Thymus (tissue), 14 donors: ENCODE measurements at places on chromosomes 13 and 19.

- no peak for DNase-seq
Observed at GRCh38 chr19:42628411-42629140, 33.9 kb upstream of the CEACAM8 start.

DNA sequence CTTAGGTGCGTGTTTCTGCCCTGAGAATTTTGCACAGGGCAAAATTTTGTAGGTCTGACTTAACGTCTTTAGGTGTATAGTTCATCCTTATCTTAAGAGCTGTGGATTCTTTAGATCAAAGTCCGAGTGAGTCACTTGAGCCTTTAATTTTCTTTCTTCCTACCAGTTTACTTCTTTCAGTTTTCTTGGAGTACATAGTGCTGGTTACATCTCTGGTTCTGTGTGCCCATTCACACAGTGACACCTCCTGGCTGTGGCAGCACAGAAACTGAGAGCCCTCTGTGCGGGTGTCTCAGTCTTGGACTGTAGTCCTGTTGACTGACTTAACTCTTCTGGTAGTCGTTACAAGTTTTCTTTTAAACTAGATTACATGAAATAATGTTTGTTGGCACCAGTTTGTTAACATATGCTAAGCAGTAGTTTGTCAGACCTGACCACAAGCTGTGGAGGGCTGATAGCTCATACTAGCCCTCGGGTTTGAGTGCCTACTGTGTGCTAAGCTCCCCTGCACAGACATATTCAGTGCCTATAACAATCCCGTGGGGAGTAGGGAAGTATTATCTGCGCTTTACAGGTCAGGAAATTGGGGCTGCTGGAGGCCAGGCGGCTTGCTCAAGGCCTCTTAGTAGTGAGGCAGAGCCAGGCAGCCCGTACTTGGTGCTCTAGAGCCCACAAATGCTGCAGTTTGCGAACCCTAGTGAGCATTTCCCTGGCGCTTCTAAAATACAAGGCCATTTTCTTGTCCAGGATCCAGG is 1.6 kb downstream of the GATAD2A start:
- no peak for DNase-seq

DNA sequence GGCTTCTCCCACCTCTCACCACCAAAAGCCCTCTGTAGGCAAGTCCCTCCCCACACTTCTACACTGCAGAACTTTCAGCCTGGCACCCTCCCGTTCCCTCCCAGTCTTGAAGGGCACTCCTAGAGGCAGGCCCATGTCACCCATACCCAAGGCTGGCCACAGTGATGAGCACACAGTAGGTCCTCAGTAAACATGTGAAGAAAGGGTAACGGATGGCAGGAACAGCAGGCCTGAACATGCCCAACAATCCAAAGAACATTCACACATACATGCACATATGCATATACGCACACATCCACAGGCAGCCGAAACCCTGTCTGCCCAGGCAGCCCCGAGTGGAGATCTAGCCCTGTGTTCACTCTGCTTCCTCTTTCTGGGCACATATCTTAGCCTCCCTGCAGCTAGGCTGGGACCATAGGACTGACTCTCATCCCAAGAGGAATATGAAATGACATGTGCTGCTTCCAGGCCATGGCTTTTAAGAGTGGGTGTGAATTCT is 55.2 kb downstream of the CEBPG start:
- no peak for DNase-seq

DNA sequence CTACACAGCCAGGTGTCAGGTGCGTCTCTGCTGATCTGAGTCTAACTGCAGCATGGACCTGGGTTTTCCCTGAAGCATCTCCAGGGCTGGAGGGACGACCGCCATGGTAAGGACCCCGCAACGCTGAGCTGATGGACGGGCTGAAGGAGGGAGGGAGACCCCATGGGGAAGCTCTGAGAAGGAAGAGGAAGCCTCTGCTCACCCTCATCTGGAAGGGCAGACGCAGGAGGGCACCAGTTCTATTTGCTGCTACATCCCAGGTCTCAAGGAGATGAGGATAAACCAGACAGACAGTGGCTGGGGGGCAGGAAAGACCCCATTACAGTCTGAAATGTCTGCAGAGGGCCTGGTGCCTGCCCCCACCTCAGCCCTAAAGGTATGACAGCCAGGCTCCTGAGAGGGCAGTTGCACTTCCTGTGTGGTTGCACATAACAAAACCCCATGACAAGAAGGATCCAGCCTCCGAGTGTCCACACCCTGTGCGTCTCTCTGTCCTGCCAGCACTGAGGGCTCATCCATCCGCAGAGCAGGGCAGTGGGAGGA is at the start of gene LILRA2:
LILRA2 (plus strand) TSS at position 461 of the 543 bp plus-strand sequence. CDS start 89 bp downstream, outside the sequence.
- DNase-seq, result no peak

DNA sequence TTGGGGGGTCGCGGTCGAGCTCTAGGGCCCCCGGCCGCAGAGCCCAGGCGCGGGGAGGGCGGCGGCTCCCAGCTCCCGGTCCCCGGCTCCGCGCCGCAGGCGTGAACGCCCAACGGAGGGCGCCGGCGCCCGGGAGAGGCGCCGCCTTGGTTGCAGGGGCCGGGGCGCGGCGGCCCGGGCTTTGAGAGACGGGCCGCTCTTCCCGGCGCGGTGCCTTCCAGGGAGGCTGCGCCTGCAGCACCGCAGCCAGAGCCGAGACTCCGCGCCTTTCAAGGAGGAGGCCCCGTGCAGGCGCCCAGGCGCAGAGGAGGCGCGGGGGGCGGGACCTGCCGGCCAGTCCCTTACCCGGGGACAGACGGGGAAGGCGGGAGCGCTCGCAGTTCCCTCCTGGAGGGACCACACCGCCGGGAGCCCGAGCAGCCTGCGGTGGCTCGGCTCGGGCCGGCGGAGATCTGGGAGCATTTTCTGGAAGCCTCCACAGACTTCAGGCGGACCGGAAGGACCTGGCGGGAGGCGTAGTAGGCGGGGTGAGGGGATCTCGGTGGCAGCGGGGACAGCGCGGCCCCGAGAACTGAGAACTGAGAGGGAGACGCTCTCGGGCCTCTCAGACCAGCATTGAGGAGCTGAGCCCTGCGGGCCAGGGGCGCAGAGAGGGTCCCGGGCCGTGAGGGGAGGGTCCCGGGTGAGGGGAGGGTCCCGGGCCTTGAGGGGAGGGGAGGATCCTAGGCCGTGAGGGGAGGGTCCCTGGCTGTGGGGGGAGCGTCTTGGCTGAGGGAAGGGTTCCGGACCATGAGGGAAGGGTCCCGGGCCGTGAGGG is 25.5 kb upstream of the MCF2L start:
- no peak for DNase-seq

DNA sequence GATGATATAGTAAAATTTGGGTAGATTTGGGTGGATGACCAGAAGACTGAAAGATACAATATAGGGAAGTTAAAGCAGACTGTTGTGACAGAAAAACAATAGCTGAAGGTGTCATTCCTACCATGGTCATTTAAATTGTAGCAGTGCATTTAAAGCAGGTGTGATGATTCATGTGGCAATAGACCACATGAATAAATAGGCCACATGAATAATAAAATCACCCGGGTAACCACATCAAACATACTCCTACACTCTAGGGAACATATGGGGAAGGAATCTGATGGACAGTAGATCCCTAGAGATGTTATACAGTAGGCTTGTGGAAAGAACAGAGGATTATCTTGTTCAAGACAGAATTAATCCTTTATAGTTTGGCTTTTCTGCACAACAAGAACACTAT is 392.6 kb downstream of the SLITRK5 start:
- no peak for DNase-seq

DNA sequence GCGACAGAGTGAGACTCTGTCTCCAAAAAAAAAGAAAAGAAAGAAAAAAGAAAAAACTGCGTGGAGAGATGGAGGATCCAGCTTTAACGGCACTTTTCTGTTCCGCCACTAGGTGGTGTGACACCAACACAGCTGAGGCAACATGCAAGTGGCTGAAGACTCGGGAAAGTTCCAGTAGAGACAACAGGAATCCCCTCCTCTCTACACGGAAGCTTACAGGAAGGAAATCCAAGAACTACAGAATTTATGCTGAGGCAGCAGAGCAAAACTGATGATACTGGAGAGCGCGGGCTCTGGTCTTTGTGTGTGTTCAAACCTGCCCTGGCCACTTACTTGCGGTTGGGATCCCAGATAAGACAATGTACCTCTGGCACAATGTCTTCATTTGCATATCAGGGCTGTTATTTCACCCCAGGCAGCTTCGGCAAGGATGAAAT is 9.9 kb downstream of the RANBP3 start:
- peak; percentile 81 for DNase-seq

- DNase-seq, result no peak
Observed at GRCh38 chr13:96825653-96826052, 168.6 kb downstream of the OXGR1 start.

DNA sequence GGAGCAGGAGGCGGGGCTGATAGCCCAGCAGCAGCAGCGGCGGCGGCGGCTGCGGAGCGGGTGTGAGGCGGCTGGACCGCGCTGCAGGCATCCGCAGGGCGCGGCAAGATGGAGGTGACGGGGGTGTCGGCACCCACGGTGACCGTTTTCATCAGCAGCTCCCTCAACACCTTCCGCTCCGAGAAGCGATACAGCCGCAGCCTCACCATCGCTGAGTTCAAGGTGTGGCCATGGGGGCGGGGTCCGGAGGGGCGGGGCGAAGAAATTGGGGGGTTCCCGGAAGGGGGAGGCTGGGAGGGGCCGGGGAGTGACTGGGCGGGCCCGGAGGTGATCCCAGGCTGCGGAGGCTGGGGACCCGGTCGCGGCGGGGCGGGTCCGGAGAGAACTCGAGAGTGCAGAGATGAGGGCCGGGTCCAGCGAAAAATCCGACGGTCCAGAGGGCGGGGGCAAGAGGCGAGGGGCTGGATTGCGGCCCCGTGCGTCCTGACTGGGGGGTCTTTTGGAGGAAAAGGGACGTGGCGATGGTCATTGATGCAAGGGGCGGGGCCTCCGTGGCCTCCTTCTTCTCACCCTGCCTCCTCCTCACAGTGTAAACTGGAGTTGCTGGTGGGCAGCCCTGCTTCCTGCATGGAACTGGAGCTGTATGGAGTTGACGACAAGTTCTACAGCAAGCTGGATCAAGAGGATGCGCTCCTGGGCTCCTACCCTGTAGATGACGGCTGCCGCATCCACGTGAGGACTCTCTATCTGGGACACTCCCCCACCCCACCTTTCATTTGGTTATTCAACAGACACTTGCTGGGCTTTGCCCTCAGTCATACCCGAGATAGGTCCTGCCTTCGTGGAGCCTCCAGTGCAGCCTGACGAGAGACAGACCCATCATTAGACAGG is at the start of gene TBCB:
TBCB (plus strand) TSS at position 16 of the 891 bp plus-strand sequence; CDS start at position 109, 93 bp downstream.
- DNase-seq, result peak; percentile 28

DNA sequence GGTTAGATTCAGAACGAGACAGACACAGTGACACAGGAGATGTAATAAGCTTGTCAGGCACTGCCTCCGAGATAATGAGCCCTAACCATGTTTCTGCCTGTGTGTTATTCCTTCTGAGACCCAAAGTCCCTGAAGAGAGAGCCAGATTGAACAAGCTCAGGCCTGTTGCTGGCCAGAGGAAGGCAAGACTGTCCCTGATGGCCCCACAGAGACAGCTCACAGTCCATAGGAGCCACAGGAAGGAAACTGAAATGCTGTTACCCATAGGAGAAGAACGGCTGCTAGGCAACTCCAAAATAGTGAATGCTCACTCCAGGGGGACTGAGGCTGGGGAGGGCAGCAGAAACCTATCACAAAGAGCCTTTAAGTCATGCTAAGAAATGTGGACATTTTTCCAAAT is 31.8 kb upstream of the RFXAP start:
- no peak for DNase-seq

DNA sequence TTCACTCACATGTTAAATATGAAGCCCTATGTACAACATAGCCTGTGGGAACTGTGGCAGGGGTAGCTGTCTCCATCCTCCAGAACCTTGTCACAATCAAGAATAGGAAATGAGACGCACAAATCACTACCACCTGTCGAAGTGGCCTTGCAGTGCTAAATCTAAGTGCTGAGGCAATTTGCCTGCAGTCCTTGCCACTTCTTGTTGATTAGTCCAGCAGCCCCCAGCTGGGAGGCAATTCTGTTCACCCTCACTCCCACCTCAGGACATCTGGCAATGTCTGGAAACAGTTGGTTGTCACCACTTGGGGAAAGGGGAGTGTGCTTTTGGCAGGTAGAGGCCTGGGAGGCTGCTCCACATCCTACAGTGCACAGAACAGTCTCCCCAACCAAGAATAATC is 10.7 kb downstream of the RFX2 start:
- no peak for DNase-seq

GRCh38 chr19:35644987-35645679 is 3.0 kb upstream of the COX6B1 start:
- DNase-seq, result peak; percentile 82

- no peak for DNase-seq
Observed at GRCh38 chr13:96652506-96652905, 341.8 kb downstream of the OXGR1 start.

DNA sequence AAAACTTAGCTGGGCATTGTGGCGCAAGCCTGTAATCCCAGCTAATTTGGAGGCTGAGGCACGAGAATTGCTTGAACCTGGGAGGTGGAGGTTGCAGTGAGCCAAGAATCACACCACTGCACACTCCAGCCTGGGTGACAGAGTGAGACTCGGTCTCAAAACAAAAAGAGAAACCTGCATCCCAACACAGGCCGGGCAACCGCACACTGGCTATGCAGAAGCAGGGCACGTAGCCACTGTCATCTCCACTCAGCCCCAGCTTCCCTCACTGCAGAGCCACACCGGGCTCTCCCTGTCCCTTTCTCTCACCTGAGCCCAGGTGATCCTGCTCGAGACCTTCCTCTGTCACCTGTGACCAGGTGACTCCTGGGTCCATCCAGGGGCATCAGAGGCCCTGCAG is 11.7 kb downstream of the ELL start:
- no peak for DNase-seq

GRCh38 chr19:29006057-29006735 is 206.8 kb downstream of the UQCRFS1 start:
- DNase-seq, result no peak

DNA sequence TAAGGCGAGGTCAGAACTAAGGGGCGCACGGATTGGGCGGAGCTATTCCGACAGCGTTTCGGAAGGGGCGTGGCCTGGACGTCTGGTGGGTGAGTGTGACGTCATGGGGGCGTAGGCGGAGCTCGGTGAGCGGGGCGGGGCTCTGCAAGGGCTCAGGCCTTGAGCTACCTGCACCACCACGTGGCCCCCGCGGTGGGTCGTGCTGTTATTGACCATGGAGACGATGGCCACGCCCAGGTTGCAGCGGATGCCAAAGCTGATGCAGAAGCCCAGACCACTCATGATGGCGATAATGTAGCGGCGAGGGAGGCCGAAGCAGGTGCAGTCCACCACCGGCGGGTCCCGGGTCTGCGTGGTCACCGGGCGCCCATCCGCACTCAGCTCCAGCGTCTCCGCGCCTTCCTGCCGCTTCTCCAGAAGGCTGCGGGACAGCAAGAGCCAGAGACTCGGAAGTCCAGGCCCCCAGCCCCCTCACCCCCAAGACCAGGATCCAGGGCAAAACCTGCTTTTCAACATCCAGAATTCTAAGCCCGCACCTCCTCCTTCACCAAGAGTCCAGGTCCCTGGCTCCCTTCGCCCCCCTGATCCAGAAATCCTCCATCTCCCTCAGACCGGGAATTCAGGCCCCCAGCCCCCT is 4.8 kb downstream of the SLC17A7 start:
- peak; percentile 50 for DNase-seq

- DNase-seq, result peak; percentile 76
Observed at GRCh38 chr19:5627395-5627904, 4.6 kb downstream of the SAFB start.
